Stimulated activated CD4-positive, alpha-beta T cell treated with anti-CD3 and anti-CD28 coated beads, Interleukin-1b, Interleukin-23, amount 100 ng/mL, for 1 hour (primary cell): ENCODE measurements at places on chromosomes 7 and 10.

DNA sequence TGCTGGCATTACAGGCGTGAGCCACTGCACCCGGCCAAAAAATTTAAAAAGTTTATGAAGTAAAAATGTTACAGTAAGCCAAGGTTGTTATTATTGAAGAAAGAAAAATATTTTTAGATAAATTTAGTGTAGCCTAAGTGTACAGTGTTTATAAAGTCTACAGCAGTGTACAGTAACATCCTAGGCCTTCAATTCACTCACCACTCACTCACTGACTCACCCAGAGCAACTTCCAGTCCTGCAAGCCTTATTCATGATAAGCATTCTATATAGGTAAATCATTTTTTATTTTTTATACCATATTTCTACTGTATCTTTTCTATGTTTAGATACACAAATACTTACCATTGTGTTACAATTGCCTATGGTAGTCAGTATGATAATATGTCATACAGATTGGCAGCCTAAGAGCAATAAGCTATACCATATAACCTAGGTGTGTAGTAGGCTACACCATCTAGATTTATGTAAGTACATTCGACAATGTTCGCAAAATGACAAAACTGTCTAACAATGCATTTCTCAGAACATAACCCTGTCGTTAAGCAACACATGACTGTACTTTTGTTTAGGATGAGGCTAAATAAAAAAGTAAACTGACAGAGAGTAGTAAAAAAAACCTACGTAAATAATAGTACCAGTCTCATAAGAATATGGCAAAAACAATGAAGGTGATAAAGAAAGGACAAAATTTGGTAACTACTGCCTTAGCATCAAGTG, 77.8 kb upstream of the FAM133B start:
- no peak for DNase-seq

DNA sequence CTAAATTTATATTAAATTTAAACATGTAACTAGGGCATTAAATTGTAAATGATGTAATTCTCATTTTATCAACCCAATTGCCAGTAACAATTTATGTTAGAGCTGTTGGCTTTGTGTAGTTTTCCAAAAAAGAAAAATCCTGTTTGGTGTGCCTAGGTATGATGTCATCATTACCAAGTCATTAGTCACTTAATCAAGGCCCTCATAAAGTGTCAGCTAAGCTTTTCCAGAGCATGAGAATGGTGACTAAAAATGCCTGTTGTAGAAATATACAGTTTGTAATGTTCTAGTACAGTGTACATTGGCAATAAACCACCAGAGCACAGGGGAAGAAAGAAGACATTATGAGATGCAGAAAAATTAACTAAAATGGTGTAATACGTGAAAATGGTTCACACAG, 593.8 kb upstream of the ANKRD30A start:
- DNase-seq = no peak

DNA sequence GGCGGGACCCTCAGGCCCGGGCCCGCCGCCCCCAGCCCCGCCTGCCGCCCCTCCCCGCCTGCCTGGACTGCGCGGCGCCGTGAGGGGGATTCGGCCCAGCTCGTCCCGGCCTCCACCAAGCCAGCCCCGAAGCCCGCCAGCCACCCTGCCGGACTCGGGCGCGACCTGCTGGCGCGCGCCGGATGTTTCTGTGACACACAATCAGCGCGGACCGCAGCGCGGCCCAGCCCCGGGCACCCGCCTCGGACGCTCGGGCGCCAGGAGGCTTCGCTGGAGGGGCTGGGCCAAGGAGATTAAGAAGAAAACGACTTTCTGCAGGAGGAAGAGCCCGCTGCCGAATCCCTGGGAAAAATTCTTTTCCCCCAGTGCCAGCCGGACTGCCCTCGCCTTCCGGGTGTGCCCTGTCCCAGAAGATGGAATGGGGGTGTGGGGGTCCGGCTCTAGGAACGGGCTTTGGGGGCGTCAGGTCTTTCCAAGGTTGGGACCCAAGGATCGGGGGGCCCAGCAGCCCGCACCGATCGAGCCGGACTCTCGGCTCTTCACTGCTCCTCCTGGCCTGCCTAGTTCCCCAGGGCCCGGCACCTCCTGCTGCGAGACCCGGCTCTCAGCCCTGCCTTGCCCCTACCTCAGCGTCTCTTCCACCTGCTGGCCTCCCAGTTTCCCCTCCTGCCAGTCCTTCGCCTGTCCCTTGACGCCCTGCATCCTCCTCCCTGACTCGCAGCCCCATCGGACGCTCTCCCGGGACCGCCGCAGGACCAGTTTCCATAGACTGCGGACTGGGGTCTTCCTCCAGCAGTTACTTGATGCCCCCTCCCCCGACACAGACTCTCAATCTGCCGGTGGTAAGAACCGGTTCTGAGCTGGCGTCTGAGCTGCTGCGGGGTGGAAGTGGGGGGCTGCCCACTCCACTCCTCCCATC, 82.7 kb downstream of the PAX2 start:
- no peak for DNase-seq

DNA sequence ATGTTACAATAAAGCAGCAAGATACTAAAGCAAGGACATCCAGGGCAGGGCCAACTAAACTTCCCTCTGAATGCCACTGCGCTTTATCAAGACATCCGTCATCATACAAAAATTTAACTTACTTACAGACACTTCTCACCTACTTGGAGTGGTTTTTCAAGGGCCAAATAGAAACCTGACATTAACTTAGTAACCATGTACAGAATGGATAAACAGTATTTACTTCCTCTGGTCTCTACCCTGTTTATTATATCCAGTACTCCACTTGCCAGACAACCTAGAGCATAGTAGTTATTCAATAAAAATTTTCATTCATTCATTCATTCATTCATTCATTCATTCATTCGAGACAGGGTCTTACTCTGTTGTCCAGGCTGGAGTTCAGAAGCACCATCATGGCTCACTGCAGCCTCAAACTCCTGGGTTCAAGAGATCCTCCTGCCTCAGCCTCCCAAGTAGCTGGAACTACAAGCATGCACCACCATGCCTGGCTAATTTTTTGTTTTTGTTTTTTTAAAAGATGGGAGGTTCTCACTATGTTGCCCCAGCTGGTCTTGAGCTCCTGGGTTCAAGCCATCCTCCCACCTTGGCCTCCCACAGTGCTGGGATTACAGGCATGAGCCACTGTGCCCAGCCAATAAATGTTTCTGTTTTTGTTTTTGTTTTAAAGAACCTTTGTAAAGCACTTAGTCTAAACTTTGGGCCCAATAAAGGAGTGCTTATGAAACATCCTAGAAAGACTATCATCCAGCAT, 19.0 kb downstream of the SMURF1 start:
- no peak for DNase-seq

GRCh38 chr10:122864901-122865300, 14.5 kb downstream of the FAM24B start:
- DNase-seq = no peak

GRCh38 chr10:78981257-78981969, 87.4 kb upstream of the ZMIZ1 start:
- no peak for DNase-seq
